ENCODE measurements at places on chromosomes 6 and 20. TPM values are rescaled to one million over a fixed set of nuclear protein-coding genes. Genes with fewer than 3 reads are reported as not detected.
A peak's percentile ranks its signal among the peaks of the same experiment; 100 is the strongest.

DNA sequence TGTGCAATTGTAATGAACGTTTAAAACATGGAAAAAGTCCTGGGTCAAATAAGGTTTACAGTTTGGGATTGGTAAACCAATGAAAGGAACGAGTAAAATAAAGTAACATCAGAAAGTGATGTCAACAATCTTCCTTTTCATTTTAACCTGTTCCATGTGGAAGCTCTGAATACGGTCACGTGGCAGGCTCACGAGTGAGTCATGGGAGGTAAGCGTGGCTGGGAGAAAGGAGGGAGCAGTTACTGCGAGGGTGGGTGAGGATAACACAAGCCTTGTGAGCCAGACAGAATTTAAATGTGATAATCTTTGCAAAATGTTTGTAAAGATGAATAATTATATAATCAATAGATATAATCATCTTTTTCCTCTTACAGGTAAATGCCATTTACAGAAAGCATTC lies 171.3 kb upstream of the HDAC2 start:
- no peak for DNase-seq

Gene LAMA2
- 3.7 TPM for total RNA-seq

- no peak for DNase-seq
Measured at GRCh38 chr6:90214461-90214860, 82.2 kb downstream of the BACH2 start.

Gene TENT5A
- 1.6 TPM for total RNA-seq

- DNase-seq: no peak
Measured at GRCh38 chr6:107982486-107982885, 24.5 kb upstream of the SEC63 start.

- peak; percentile 58 for DNase-seq
Measured at GRCh38 chr6:11096109-11096508, 2.5 kb downstream of the SMIM13 start.

Gene MEP1A
- not detected for total RNA-seq

- DNase-seq: no peak
Measured at GRCh38 chr6:63844287-63844686, 208.7 kb downstream of the PHF3 start.

Gene KDM1B
- 5.2 TPM for total RNA-seq

DNA sequence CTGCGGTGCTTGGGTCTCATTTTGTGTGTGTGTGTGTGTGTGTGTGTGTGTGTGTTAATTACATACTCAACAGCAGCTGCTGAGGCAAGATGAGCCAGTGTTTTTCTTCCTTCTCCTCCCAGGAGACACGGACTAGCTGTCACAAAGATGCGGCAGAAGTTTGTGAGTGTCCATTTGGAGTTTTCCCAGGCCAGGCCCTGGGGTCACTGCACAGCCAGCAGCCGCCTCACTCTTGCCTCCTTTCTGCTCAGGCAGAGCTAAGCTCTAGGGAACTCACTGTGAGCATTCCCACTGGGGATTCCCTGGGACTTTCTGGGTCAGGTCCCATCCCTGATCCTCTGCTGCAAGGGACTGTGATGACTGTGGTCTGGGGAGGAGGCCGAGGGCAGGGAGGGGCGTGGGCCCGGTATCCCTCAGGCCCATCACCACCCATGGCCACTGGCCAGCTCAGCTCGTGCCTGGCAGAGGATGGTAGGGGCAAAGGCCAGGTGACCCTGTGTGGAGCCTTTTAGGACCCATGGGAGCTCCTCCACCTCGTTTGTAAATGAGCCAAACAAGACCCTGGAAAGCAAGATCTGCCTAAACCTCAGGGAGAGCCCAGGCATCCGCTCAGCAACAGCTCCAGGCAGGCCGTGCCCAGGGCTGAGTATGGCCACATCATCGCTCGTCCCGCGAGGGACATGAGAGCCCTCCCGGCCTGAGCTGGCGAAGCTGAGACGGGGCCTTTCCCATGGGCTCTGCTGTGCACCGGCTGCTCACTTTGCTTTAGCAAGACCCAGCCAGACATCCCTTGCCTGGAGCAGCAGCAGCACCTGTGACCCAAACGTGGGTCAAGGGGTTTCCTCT lies 102.0 kb downstream of the PSMB1 start:
- DNase-seq: no peak

DNA sequence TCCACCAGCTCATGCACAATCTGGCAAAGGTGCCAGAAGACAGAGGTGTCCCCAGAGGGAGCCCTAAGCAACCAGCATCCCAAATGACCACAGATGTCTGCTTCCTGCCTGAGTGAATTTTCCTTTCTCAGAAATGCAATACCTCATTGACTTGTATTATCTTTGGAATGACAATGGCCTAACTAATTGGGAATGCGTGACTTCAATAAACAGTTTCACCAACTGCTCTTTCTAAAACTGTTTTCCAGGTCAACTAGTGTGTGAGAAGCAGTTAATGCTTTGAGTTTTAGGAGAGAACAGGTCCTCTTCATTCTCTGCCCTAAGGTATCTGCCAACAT lies 108.9 kb upstream of the SNX9 start:
- DNase-seq: no peak

DNA sequence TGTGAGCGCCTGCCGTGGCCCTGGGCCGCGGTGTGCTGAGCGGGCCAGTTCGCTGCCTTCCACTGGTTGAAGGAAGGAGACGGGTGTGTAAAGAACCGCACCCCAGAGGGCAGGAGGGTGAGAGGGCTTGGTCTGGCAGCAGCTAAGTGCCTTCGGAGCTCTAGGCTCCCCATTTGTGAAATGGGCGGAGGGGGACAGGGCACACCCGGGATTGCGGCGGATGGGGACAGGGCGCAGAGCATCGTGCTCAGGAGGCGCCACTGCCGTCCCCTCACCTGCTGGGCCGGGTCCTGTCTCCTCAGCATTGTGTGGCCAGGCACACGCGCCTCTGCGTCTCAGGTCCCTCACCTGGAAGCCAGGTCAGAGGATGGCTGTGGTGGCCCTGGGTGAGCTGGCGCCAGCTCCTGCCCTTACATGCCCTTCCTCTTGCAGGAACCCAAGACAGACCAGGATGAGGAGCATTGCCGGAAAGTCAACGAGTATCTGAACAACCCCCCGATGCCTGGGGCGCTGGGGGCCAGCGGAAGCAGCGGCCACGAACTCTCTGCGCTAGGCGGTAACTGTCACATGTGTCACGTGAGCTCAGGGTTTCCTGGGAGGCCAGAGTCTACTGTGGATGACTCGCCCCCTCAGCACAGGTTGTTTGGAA lies 3.1 kb downstream of the ADRM1 start:
- DNase-seq: no peak

DNA sequence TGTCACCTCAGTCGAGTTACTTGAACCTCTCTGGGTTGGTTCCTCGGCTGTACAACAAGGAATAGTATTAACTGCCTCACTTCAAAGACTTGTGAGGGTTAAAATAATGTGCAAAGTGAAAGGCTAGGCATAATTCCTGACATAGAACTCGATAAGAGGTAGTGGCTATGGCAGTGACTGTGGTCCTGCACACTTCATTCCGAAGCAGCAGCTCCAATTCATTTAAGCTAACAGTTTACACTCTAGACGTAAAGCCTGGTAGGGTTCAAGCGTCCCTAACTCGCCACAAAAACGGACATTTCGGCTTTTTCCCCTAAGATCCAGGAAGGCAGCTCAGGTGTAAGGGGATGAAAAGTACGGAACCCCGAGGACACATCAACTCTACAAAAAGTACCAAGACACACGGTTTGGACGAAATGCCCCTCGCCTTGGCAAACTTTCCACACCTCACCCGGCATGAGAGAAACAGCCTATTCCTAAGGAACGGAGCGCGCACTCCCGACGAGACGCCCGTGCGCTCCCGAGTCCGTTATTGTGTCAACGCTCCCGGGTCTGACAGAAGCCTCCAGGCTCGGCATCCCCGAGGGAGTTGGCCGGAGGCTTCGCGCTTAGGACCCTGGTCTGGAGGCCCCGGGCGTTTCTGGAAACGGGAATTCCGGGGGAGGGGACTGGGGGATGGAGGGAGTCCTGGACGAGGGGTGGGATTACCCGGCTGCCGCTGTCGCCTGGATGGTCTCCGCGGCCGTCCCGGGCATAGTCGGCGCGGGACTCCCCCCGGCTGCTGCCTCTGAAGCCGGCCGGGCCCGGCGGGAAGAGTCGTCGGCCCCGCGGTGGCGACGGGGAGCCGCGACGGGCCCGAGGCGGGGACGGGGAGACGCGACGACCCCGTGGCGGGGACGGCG lies 937 bp downstream of the ZNF318 start:
- peak; percentile 51 for DNase-seq

DNA sequence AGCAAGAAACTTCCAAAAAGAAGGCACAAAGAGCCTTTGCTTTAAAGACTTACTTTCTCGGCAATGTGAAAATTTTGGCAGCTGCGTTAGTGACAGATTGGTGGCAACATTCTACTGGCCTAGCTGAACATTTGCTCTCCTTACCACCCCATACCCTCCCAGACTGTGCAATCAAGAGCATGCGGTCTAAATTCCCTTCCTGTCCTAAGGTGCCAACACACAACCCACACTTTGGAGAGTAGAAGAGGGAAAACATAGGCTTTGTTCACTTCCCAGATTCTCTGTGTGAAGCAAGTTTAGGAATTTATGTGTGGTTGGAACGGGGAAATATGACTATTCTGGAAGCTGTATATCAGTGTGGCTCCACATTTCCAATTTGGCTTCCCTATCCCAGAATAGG lies 29.8 kb upstream of the NEDD9 start:
- no peak for DNase-seq

Gene GABRR1
- 0.26 TPM for total RNA-seq

DNA sequence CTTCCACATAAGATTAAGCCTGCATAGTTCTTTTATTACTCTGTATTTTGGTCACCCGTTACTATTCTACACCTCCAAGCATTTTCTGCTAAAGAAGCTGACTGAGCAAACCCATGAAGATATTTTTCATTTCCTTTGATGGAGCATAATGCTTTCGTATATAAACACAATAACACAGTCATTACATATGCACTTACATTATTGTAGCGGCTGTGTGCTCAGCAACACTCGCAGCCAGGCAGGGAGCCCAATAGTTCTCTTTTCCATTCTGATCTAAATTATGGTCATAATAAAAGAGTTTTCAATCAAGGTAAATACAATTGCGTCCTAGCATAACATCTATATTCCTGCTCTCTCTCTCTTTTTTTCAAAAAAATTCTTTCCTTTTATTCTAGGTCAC lies 69.6 kb upstream of the TFB1M start:
- no peak for DNase-seq

GRCh38 chr20:61437280-61438206 lies 185.5 kb downstream of the CDH4 start:
- DNase-seq: peak; percentile 59

DNA sequence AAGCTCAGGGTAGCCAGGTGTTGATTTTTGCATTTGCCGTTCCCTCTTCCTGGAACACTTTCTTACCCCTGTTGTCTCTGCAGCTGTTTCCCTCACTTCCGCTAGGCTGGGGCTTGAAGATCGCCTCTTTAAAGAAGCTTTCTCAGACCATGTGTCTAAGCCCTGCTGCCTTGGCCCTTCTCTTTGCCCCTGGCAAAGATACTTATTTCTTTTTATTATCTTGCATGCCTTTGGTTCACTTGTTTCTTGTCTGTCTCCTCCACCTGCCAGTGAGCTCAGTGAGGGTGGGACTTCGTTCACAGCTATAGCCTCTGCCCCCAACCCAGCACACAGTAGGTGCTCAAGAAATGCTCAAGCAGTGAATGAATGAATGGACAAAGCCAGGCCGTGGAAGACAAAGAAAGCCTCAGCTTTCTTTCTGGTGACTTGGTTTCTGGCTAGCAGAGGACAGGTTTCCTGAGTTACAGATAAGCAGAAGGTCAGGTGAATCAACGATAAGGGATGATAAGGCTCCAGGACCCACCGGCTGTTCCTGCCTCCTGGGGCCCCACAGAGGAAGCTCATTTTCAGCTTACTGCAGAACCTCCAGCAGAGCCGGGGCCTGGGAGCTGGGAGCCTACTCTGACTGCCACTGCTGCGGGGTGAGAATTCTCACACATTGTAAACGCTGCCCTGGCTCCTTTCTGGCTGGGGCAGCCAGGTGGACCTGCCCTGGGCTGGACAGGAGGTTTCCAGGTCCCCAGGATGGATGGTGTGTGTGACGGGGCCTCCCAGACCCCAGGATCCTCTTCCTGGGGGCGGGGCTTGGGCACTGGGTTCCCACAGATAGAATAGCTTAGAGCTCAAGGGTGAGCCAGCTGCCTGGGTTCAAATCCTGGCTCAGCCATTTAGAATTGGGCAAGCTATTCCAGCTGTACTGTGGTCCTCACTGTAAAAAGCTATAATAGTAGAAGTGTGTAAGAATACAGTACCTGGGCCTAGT lies 29.8 kb downstream of the SNAI1 start:
- DNase-seq: no peak

- DNase-seq: peak; percentile 61
Measured at GRCh38 chr20:5056801-5057599, 55.7 kb upstream of the SLC23A2 start.

DNA sequence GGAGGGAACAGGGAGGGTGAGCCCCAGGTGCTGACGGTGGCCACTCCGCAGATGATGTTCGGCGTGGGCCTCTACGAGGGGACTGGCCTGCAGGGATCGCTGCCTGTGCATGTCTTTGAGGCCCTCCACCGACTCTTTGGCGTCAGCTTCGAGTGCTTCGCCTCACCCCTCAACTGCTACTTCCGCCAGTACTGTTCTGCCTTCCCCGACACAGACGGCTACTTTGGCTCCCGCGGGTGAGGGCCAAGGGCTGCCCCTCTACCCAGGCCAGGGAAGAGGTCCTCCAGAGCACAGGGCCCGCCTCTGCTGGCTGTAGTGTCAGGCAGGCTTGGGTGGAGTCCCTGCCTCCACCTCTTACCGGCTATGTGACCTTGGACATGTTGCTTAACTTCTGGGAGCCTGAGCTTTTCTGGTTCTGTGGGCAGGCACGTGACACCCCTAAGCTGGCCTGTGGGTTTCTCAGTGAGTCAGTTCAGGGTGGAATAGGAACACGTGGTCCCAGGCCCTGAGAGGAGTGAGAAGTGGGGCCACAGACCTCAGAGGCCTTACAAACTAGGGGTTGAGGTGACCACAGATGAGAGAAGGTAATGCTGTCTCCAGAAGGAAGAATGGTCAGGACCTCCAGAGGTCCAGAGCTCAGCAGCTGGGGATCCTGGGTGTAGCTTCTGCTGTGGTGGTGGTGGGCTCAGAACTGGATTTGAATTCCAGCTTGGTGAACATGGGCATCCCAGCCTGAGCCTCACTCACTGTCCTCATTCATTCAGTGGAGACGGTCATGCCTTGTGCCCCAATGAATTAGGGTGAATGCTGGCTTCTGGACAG lies 11.9 kb downstream of the PCIF1 start:
- DNase-seq: no peak

- DNase-seq: peak; percentile 18
Measured at GRCh38 chr20:58697201-58697866, 4.7 kb downstream of the NPEPL1 start.
